ENCODE measurements at places on chromosomes 12 and 14. TPM values are rescaled to one million over a fixed set of nuclear protein-coding genes. Genes with fewer than 3 reads are reported as not detected.

Gene INHBC
- total RNA-seq: not detected

Gene ATP5MC2
- 128 TPM for total RNA-seq

Gene C2CD5
- 20.5 TPM for total RNA-seq

Gene CLEC6A
- not detected for total RNA-seq
